ENCODE measurements at places on chromosomes 1 and 21. TPM values are rescaled to one million over a fixed set of nuclear protein-coding genes. Genes with fewer than 3 reads are reported as not detected.

ANKRD34A gene
- 1.6 TPM for total RNA-seq

ITLN2 gene
- total RNA-seq, result not detected

AGRN gene
- 4.2 TPM for total RNA-seq

SPATA46 gene
- not detected for total RNA-seq

All from CD4-positive, CD25-positive, alpha-beta regulatory T cell (primary cell).